Stimulated activated naive CD4-positive, alpha-beta T cell treated with Interleukin-2 at 50 U/mL for 16 hours (primary cell): ENCODE measurements at places on chromosomes 16 and 17.

- DNase-seq = no peak
Measured at GRCh38 chr16:11430601-11431317, 85.5 kb downstream of the RMI2 start.

DNA sequence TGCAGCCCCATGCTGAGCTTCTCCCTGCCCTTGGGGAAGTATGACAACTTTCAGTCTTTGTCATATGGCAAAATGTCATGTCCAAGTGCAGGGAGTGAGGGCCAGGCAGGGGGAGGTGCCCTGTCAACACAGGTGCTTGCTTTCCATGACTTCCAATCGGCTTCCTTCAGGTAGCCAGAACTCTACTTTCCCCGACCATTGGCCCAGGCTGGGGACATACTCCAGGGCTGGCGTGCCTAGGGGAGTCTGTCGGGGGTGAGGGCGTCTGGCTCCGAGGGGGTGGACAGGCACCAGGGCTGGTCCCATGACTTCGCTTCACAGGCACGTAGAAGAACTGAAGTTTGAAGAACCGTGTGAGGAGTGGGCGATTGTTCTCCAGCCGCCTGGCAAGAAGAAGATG is 19.8 kb upstream of the PIK3R6 start:
- DNase-seq = no peak

GRCh38 chr16:17446661-17447060 is 24.1 kb downstream of the XYLT1 start:
- DNase-seq = no peak

DNA sequence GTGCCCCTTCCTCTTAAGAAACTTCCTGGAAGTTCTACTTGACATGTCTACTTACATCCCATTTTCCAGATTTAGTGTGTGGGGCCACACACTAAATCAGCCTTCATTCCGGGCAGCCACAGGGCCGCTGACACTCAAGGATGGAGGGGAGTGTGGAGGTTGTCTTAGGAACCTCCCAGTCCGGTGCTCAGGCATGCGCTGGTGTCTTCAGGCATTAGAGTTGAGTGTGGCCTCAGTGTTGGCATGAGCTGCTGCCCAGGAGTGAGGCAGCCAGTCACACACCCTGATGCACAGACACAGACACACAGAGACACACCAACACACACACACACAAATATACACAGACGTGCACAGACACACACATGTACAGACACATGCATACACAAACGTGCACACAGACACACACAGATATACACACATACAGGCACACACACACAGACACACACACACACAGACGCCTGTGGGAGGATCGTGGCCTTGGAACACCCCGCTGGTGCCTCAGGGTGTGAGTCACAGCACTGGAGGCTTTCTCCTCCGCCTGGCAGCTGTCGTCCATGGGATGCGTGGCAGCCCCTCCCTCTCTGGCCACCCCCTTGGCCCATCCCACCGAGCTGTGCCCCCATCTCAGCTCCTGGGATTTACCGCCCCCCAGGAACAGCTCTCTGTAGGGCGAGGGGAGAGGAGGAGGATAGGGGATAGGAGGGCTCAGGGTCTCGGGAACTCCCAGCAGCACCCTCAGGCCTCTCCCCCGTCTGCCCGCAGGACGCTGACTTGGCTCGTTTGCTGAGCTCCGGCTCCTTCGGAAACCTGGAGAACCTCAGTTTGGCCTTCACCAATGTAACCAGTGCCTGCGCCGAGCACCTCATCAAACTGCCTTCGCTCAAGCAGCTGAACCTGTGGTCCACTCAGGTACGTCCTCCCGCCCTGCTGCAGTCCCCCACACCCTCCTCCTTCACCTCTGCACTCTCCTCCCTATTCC is 75.6 kb upstream of the PLCG2 start:
- DNase-seq = no peak

DNA sequence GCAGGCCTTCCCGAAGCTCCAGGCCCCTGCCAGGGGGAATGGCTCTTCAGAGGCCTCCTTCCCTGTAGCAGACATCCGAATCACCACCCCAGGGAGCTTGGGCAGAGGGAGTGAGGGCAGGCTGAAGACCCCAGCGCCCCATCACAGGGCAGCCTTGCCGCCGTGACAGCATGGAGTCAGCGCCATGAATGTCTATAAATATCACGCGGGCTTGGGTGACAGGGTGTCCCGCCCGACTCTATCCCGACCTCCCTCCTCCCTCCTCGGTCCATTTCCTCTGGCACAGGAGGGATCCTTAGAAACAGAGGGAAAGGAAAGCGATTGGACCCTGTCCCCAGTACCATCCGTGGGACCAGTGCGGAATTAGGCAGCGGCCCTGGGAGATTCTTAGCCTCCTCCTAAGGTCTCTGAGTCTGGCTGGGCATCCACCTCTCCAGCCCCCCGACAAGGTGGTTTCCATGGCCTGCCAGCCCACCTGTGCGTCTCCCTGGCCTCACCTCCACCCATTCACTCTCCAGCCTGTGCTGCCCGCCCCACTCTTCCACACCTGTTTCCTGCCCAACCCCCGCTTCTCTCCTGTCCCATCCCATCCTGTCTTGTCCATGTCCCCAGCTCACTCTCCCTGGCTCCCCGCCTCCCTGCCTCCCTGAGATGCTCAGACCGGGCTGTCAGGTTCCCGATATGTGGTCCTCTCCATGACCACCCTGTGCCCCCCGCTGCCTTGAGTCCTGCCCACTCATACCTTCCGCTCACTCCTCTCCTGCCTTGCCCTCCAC is 5.1 kb downstream of the ATP2A1 start:
- DNase-seq = no peak

- no peak for DNase-seq
Measured at GRCh38 chr16:29943846-29944799, 17.8 kb upstream of the TMEM219 start.

GRCh38 chr17:59435238-59435637 is 103.8 kb downstream of the YPEL2 start:
- no peak for DNase-seq

- DNase-seq = no peak
Measured at GRCh38 chr17:70137451-70138230, 31.7 kb upstream of the KCNJ2 start.

GRCh38 chr16:74455619-74456289 is 34.5 kb upstream of the CLEC18B start:
- DNase-seq = no peak

DNA sequence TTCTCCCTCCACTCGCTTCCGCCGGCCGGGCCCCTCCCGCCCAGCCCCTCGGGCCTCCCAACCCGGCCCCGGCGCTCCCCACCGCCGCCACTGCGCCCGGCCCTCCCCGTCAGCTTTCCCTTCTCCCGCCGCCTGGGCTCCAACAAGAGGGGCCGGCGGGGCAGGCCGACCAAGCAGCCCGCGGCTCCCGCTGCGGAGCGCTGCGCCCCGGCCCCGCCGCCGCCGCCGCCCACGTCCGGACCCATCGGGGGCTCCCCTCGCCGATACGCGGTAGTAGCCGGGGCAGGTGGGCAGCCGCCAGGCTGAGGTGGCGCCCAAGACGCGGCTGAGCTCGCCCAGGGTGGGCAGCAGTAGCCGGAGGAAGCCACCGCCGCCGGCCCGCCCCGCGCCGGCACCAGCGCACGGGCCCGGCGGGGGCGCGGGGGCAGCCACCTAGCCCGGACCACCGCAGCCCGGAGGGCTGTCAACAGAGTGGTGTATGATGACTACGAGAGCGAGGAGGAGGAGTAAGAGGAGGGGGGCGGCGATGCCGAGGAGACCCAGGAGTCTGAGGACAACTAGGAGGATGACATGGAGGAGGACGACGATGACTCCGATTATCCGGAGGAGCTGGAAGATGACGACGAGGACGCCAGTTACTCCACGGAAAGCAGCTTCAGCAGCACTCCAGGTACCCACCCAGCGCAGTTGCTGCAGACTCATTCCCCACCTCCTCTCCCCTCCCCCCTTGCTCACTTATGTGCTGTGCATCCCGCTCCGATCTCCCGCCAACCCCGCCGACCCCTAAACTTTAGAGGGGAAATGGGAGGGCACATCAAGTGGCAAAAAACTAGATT is 498 bp downstream of the LRRC37B start:
- DNase-seq = peak; percentile 49

GRCh38 chr16:86508947-86509758 is 1.2 kb upstream of the FOXF1 start:
- no peak for DNase-seq

DNA sequence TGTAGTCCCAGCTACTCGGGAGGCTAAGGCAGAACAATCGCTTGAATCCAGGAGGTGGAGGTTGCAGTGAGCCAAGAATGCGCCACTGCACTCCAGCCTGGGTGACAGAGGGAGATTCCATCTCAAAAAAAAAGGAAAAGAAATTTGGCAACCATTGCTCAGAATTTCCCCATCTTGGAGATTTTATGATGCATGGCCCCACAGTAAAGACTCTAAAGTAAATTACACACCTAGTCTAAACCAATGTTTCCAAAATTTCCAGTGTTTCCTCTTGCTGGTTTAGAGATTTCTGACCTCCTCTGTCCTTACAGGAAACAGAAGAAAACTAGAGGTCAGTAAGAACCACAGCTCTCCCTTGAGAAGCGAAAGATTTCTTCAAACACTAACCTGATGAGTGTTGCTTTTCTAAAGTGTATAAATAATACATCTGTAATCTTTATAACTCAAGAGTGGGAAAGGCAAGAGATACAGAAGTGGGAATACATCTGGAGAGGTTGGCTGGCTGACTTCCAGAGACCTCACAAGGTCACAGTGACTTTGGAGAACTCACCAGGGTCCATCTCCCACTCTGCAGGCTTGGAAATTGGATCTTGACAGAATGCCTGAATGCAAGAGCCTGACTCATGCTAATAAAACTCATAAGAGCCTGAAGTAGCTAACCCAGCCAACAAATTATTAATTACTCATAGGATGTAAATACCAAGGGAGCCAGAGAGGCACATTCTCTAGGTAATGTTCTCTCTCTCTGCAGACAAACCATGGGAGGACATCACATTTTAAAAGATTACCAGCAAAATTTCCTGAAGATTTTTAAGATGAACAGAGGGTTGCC is 8.8 kb downstream of the ADAT1 start:
- DNase-seq = no peak

GRCh38 chr16:50354082-50354481 is 14.7 kb downstream of the BRD7 start:
- DNase-seq = no peak

DNA sequence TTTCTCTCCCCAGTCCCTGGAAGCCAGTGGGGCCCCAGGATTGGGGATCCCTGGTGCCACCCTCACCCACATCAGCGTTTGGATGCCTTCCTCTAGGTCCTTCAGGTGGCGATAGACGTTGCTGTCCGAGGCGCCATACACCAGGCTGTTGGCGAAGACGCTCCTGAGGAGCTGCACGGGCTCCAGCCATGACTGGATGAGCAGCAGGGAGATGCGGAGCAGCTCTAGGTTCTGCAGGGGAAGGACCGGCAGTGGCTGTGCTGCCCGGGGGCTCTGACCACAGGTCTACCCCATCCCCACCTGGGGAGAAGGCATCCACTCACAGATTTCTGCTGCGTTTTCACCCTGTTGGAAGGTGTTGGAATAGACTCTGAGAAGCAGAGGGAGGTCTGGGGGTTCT is 1.0 kb downstream of the GH2 start:
- no peak for DNase-seq
